ENCODE measurements at places on chromosomes 6 and 20. TPM values are rescaled to one million over a fixed set of nuclear protein-coding genes. Genes with fewer than 3 reads are reported as not detected.

DNA sequence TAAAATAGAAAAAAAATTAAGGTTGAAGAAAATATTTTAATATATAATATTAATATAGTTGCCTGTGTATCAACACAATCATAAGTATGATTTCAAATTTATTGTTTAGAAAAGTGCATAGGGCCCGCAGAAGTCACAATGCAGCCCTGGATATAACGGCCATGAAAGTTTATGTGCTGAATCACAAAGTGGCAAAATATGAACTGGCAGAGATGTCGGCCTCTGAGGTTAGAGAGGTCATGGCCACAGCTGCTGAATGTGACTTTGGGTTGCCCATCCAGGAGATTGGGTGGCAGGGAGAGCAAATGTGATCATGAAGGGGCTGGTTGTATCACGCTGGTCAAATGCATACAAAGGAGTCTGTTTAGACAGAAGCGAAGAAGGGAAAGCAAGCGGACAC is 35.7 kb downstream of the COL11A2 start:
- DNase-seq: no peak

GRCh38 chr6:38591439-38591838 is 48.3 kb downstream of the BTBD9 start:
- no peak for DNase-seq

DNA sequence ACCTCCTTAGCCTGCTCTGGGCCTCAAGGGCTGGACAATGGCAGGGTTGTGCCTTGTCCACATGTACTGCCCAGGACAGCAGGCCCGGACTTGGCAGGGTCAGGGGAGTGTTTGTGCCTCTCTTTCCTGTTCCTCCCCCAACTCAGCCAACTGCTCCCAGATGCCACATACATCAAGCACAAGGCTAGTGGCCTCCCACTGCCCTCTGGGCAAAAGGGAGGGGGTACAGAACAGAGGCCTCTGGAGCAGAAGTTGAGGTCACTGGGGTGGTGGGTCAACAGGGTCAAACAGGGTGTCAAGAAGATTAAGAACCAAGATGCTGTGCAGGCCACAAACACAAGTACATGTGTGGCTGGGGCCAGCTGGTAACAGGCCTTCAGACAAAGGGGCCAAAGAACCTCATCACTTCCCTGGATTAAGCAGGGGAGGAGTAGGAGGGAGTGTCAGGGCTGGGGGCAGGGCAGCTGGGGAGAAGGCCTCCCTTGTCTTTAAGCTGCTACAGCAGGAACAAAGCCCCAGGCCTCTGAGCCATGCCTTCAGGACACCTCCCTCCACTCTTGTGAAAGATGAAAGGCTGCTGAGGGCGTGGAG is 36.0 kb downstream of the KCNK5 start:
- no peak for DNase-seq

- DNase-seq: no peak
Observed at GRCh38 chr6:7035837-7036249, 71.9 kb upstream of the RREB1 start.

DNA sequence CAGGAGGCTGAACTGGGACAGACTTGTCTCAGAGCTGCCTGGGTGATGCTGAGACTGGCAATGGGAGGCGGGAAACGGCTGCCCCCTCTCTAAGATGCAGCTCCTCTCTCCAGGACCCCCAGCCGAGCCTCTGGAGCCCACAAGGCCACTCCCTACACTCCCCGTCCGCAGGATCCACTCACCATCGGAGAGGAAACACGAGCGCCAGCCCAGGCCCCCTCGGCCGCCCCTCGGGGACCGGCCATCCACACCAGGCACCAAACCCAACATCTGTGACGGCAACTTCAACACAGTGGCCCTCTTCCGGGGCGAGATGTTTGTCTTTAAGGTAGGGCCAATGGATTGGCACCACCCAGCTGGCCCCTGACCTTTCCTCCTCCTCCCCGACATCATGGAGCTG is 10.8 kb downstream of the MMP24OS start:
- no peak for DNase-seq

- DNase-seq: no peak
Observed at GRCh38 chr6:164148788-164149187, 734.3 kb downstream of the QKI start.

- DNase-seq: no peak
Observed at GRCh38 chr6:52726741-52727535, 36.3 kb downstream of the GSTA2 start.

- DNase-seq: no peak
Observed at GRCh38 chr6:90584636-90585255, 2.1 kb downstream of the MAP3K7 start.

- no peak for DNase-seq
Observed at GRCh38 chr20:58327211-58327610, 17.7 kb downstream of the RAB22A start.

GRCh38 chr6:115821798-115822197 is 238.9 kb downstream of the FRK start:
- DNase-seq: no peak

NTSR1 gene
- polyA plus RNA-seq: 1.5 TPM

MACROD2 gene
- 17.2 TPM for polyA plus RNA-seq

HTR1E gene
- polyA plus RNA-seq: 0.55 TPM

RSPH9 gene
- 1.4 TPM for polyA plus RNA-seq

ADGRF4 gene
- polyA plus RNA-seq: 0.37 TPM
